Fibroblast of mammary gland (primary cell): ENCODE measurements at places on chromosomes 7 and 10.

DNA sequence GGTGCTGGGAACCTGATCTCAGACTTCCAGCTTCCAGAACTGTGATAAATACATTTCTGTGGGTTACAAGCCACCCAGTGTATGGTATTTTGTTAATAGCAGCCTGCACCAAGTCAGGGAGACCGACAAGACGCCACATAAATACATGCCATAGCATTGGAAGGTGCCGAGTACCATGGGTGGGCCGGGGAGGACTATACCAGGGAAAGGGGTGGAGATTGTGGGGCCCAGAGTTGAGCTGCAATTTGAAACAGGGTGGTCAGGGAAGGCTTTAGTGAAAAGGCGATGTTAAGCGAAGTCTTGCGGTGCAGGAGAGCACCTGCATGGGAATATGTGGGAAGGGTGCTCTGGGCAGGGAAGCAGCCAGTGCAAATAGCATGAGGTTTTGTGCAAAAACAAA lies 88.9 kb upstream of the LRRC4 start:
- no peak for DNase-seq

GRCh38 chr7:105636982-105637381 lies 55.7 kb upstream of the EFCAB10 start:
- no peak for DNase-seq

DNA sequence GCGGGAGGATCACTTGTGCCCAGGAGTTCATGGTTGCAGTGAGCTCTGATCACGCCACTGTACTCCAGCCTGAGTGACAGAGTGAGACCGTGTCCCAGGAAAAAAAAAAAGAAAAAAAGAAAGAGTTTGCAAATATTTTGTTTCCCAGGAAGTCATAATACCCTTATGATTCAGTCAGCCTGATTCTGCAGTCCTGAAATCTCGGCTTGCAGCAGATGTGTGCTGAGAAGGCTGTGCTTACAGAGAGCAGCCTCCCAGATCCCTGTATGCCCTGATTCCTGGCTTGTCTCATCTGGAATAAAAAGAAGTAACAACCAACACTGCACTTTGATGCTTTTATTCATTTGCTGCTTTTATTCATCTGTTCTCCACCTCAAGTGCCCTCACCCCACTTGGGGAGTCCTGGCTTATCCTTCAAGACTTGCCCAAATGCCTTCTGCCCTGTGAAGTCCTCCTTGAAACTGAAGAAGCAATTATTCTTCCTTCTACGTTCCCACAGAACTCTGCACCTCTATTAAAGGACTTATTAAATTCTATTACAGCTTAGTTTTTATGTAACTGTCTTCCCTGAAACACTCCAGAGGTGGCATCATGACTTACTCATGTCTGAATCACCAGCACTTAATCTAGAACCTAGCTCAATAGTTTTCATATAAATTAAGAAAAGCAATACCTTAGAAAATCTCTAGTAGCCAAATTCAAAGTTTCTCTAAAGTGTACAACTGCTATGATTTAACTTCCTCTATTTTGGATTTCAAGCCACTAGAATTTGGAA lies 27.7 kb upstream of the BPGM start:
- DNase-seq: peak; percentile 89

GRCh38 chr10:91976317-91977051 lies 52.9 kb downstream of the BTAF1 start:
- no peak for DNase-seq

DNA sequence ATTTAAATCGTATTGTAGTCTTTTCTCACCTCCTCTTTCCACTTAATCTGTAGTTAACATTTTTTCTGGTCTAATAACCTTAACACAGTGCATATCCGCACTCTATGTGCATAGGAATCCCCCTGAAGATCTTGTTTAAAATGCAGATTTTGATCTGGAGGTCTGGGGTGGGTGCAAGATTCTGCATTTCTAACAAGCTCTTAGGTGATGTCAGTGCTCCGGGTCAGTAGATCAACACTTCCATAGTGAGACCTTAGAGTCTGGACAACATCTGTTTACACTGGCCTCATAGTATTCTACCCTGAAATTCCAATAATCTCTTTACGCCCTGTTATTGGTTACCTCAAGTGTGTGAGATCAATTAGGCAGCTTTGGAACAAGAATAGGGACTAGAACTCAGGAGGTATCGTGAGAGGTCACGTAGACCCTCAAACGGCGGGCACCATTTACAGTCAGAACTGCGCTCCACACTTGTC lies 434 bp upstream of the PLEKHA8 start:
- no peak for DNase-seq

- no peak for DNase-seq
Measured at GRCh38 chr7:22895140-22895827, 72.6 kb upstream of the TOMM7 start.

- DNase-seq: peak; percentile 74
Measured at GRCh38 chr7:27868131-27868550, 128.2 kb downstream of the TAX1BP1 start.

GRCh38 chr7:42012786-42013360 lies 224.1 kb downstream of the GLI3 start:
- DNase-seq: no peak

DNA sequence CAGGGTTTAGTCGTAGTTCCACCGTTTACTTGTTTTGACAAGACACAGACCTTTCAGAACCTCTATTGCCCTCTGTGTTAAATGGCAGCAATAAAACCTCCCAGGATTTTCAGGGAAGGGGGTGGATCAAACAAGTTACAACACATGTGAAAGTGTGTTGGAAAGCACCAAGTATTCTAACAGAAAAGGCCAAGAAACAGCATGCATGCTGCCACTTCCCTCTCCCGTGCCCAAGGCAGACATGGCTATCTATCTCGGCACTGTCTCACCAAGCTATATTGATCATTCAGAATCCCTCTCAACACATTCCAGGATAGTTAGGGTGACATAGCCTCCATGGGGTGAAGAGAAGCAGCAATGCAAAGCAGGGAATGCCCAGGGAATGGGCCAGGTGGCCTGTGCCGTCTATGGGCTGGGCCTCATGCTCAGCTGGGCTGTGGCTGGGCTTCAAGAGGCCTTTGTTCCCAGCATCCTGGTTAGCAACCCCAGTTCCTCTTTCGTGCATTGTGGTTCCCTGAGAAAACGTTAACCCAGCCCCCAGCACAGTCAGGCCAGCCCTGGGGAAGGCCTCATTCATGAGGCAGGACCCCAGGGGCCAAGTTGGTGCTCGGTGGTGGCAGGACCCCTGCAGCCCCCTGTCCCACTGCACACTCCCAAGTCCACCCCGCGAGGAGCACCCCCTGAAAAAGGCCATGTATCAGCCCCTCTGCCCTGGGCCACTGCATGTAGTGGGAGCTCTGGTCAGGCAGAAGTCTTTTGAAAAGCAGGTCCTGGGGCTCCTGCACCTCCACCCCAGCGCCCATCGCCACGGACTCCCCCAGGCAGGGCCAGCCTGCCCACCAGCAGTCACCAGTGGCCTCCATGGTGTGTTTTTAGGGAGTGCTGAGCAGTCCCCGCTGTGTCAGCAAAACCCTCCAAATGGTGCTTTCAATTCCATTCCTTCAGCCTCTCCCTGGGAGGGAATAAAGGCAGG lies 25.5 kb downstream of the VSIR start:
- DNase-seq: no peak

GRCh38 chr7:88927-89231 lies 103.5 kb upstream of the FAM20C start:
- no peak for DNase-seq

- DNase-seq: no peak
Measured at GRCh38 chr7:64643566-64643965, 22.4 kb upstream of the ZNF107 start.

GRCh38 chr7:130489140-130489983 lies 2.5 kb upstream of the MEST start:
- DNase-seq: no peak

DNA sequence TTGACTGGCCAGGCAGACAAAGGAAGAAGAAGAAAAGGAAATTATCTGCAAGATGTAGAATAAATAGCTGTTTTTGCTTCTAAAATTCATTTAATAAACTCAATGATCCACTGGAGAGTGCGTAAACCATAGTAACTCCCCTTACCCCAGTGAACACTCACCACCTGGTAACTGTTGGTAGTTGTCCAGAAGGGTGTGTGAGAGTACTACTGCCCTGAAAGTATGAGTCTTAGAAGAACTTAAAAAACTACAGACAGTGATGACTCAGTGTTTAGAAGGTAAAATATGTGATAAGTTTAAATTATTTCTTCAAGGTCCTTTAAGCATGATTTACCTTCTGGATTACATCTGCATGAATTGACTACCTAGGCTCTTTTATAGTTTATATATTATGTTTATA lies 53.0 kb upstream of the SEMA3A start:
- peak; percentile 81 for DNase-seq

DNA sequence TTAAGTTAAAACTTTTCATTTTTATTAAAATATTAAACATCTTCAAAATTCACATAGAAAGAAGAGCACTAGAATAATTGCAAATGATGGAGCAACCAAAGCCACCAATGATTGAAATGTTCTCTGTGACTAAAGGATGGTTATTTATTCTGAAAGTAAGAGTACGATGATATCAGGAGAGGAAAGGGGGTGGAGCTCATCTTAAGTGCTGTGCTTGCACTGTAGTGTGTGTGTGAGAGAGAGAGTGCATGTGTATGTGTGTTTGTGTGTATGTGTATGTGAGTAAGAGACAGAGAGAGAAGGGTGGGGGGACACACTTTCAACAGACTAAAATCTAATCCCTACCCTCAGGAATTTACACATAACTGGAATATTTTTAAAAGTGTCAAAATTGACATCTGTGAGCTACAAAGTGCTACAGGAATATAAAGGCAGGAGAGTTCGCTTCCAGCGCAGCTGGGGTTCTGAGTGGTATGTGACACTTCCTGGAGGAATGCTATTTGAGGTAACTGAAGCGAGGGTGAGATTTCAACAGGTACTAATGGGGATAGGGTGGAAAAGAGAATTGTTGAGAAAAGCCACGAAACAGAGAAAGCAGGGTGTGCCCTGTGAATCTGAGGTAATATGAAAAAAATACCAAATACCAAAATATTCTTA lies 57.2 kb upstream of the SMNDC1 start:
- DNase-seq: no peak

GRCh38 chr10:90407131-90407530 lies 450.7 kb downstream of the HTR7 start:
- peak; percentile 64 for DNase-seq

- no peak for DNase-seq
Measured at GRCh38 chr10:22609719-22610465, 104.5 kb downstream of the PIP4K2A start.

DNA sequence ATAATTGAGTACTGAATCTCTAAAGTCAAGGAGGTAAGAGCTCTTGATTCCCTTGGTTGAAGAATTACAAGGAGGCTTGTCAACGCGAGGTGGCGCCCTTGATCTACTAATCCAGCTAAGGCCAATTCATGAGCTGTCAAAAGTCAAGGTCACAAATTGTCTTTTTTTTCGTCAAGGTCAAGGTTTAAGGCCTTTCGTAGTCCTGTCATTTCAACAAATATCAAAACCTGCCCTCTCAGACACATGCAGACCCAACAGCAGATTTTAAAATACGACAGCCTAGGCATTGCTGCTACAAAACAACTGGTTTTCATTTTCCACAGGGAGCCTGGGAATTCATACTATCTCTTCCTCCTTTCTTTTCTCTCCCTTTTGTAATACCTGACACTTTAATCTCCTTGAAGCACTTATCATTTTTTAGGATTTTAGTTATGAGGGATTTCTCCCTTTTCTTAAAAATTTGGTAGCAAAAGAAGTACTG lies 3.6 kb downstream of the HOXA13 start:
- DNase-seq: peak; percentile 75

GRCh38 chr7:22447008-22447407 lies 53.0 kb downstream of the STEAP1B start:
- DNase-seq: no peak

DNA sequence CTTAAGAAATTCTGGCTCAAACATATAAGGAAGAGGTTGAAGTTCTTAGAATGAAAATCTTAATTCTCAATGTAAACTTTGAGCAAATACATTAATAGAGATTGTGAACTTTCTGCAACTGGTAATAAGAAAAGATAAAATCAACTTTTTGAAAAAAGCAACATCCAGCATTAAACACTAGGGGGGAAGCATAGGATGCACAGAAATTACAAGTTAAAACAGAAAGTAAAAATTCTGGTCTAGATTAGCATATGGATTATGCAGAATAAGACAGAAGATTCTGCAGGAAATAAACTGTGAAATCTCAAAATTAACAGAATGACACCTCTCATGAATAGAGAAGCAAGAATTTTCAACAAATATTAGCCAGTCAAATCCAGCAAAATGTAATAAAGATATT lies 38.0 kb upstream of the CAV2 start:
- DNase-seq: no peak

- peak; percentile 96 for DNase-seq
Measured at GRCh38 chr7:16028103-16028502, 341.6 kb upstream of the MEOX2 start.

- no peak for DNase-seq
Measured at GRCh38 chr10:126564326-126564888, 106.1 kb downstream of the C10orf90 start.

- peak; percentile 27 for DNase-seq
Measured at GRCh38 chr7:17289074-17289645, 9.3 kb upstream of the AHR start.

DNA sequence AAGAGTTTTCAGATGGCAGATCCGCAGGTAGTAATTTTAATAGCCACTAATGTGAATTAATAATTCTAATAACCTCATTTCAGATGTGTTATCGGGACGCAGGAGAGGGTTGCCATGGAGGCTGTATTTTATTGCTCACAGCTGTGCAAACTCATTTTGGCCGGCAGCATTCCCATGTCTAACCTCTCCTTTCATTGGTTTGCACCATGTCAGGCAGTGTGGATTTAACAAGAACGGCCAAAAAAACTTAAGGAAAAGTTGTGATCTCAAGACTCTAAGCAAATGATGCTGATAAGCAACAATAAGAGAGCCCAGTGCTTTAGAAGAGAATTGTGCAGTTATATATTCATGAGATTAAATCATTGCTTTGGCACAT lies 88.7 kb upstream of the NRP1 start:
- DNase-seq: peak; percentile 49

DNA sequence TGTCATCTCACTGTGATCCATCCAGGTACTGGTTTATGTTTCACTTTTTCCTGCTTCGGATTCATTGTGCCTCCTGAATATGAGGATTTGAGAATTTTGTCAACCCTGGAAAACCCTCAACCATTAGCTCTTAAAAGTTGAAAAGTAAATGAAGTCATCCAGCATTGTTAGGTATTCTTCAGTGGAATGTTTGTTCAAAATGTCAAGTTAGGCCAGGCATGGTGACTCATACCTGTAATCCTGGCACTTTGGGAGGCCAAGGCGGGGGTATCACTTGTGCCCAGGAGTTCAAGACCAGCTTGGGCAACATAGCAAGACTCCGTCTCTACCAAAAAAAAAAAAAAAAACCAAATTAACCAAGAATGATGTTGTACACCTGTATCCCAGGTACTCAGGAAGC lies 222.1 kb downstream of the NSUN6 start:
- peak; percentile 1 for DNase-seq

DNA sequence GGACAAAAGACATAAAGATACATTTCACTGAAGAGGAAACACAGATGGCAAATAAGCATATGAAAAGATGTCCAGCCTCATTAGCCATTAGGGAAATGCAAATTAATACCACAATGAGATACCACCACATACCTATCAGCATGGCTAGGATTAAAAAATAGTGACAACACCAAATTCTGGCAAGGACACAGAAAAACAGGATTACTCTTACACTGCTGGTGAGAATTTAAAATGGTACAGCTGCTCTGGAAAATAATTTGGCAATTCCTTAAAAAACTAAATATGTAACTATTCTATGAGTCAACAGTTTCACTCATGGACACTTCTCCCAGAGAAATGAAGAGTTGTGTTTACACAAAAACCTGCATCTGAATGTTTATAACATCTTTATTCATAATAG lies 121.1 kb downstream of the C10orf90 start:
- DNase-seq: peak; percentile 14
